ENCODE measurements at places on chromosomes 1 and 21.

GRCh38 chr1:116891396-116892079, 18.2 kb upstream of the PTGFRN start:
- DNase-seq = no peak

DNA sequence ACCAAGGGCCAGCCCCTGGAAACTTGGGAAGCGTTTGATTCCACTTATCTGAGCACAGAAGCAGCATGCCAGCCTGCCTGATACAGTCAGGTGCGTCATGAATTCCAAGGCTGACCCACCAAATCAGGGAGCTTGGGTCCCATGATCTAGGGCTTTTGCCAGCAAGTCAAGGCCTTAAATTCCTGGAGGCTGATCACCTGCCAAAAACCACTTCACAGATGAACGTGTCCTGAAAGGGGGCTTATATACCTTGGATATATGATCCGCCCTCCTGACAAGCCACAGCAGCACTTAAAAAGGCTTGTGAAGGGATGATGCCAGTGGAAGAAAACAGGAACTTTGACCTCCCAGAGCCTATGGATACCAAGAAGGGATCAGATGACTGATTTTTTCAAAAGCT, 24.0 kb upstream of the CLIC6 start:
- DNase-seq = no peak

GRCh38 chr1:205523891-205524793, 19.7 kb downstream of the CDK18 start:
- peak; percentile 78 for DNase-seq

GRCh38 chr1:44101328-44101727, 17.3 kb upstream of the KLF17 start:
- no peak for DNase-seq

- no peak for DNase-seq
Observed at GRCh38 chr1:1065265-1065939, 8.7 kb downstream of the RNF223 start.

- DNase-seq = no peak
Observed at GRCh38 chr1:242585616-242586359, 61.3 kb upstream of the PLD5 start.

- DNase-seq = no peak
Observed at GRCh38 chr1:8763888-8764287, 53.6 kb downstream of the RERE start.

- no peak for DNase-seq
Observed at GRCh38 chr1:45721207-45721606, 29.2 kb downstream of the IPP start.

GRCh38 chr1:29550119-29550841, 314.0 kb downstream of the PTPRU start:
- DNase-seq = no peak

- no peak for DNase-seq
Observed at GRCh38 chr1:9302745-9303524, 10.2 kb downstream of the SPSB1 start.

DNA sequence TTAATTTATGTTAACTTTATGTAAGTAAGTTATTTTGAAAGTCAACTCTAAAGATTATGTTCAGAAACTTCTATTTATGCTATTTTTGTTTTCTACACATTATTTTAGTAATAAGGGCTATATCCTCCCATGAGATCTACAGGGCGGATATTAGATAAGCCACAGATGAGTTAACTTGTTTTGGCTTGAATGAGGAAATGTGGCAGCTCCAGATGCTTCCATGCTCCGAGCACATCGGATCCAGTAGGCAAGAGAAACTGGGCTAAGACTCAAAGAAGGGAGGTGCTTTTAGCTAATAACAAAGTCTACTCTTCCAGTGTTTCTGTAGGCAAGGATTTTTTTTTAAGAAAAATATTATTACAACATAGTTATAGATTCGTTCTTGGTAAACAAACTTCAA, 20.0 kb upstream of the LAMC1 start:
- no peak for DNase-seq

DNA sequence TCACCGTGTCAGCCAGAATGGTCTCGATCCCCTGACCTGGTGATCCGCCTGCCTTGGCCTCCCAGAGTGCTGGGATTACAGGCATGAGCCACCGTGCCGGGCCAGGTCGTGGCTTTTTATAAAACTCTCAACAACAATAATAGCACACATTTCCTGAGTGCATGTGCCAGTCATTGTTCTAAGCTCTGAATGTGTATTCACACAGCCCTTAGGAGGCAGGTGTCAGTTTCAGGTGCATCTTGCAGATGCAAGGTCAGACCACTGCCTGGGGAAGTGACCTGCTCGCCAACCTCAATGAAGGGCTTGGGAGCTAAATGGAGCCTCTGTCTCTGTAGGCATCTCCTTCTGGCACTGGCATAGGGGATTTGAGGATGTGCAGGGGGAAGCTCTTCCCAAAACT, 1.6 kb upstream of the LEFTY2 start:
- DNase-seq = no peak

DNA sequence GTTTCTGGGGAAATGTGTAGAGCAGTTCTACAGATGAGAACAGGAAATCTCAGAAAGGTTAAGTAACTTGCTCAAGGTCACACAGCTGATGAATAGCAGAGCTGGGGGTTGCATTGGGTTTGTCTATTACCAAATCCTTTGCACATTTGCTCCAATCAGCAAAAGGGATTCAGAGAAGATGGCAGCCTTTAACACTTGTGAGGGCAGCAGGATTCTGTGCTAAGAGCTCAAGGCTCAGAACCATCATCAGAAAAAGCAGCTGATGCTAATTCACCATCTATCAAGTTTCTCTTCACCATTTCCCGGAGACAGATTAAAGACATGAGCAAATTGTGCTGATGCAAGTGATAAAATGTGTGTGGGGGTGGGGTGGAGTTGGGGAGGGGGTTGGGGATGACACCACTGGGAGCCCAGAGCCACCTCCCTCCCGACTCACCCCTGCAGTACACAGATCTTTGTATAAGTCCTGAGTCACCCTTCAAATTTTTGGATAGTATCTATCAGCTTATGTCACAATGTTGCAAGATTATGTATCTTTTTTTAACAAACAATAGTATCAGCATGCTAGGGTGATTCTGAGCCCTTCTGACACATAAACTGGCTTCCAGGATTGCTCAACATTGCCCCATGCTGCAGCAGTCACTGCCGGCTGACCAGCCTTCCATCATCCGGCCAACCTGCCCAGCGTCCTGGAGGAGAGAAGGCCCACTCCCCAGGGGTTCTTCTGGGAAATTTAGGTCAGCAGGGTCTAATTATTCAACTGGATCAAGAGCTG, 2.8 kb upstream of the SPSB1 start:
- DNase-seq = no peak

All from endothelial cell (in vitro differentiated cells).